Testis (tissue), 5 donors: ENCODE measurements at places on chromosomes 2 and 18.

DNA sequence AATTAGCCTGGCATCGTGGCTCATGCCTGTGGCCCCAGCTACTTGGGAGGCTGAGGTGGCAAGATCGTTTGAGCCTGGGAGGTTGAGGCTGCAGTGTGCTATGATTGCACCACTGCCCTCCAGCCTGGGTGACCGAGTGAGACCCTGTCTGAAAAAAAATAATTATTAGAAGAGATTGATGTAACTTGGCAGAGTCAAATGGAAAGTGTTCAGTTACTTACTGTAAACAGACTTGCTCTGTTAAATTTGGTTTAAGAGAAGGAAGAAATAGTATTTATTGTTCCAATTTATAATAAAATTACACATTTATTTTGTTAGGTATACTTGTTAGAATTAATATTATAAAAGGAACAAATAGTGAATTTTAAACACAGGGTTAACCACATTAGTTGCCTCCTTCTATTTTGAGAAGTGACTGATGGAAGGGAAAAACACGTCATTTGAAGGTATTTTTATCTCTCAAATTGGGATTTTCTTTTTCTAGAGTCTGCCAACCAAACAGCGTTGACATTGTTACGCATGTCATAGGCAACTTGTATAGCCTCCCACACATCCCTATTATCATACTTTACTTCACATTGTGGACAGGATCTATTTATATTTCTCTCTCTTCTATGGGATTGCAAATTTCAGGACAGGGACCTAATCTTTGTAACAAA is 118.8 kb upstream of the B3GNT2 start:
- no peak for DNase-seq
- H3K27me3 ChIP-seq = no peaks in the 10 kb centered on the region
- H3K4me1 ChIP-seq = no peaks in the 10 kb centered on the region

- no peaks in the 10 kb centered on the region for H3K36me3 ChIP-seq
- peak overlapping the region; percentile 47 for H3K27ac ChIP-seq
- H3K4me1 ChIP-seq = peaks cover 12% of the 10 kb centered on the region
- no peak overlapping the region for H3K4me3 ChIP-seq
Measured at GRCh38 chr18:74929110-74929509, 279.8 kb downstream of the PTGR3 start.

GRCh38 chr2:85245891-85246290 is 81.9 kb downstream of the TGOLN2 start:
- DNase-seq = no peak
- no peaks in the 10 kb centered on the region for H3K27me3 ChIP-seq
- H3K36me3 ChIP-seq = no peaks in the 10 kb centered on the region
- no peak overlapping the region for H3K27ac ChIP-seq
- H3K4me1 ChIP-seq = peaks cover 20% of the 10 kb centered on the region
- H3K4me3 ChIP-seq = no peak overlapping the region

DNA sequence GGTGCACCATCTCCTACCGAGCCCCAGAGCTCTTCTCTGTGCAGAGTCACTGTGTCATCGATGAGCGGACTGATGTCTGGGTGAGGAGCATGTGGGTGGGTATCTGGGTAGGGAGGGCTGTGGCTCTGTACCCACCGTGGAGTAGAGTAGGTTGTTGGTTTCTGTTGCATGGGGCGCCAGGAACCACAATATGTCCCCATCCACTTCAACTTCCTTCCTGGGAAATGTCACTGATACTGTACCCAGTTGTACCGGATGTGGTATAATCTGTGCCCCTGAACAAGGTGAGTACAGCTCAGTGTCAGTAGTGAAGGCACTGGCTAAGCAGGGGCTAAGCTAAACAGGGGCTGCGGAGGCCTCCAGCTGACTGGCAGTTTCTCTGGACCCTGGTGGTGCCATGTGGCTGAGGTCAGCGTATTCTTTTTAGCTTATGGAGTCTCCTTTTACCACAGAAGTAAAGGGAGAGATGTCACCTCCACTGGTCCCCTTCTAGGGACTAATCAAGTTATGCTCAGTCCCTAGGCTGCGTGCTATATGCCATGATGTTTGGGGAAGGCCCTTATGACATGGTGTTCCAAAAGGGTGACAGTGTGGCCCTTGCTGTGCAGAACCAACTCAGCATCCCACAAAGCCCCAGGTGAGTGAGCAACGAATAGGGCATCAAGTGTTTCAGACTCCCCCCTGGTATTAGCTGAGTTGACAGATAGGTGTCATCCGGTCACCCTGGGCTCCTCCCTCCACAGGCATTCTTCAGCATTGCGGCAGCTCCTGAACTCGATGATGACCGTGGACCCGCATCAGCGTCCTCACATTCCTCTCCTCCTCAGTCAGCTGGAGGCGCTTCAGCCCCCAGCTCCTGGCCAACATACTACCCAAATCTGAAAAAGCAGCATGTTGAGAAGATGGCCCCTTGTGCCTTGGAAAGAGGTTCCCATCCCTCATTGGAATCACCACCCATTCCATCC is 2.7 kb downstream of the STK16 start:
- H3K4me1 ChIP-seq = peaks cover 13% of the 10 kb centered on the region
- no peak overlapping the region for H3K4me3 ChIP-seq
- no peak for DNase-seq
- H3K27me3 ChIP-seq = no peaks in the 10 kb centered on the region

- H3K4me3 ChIP-seq = peak overlapping the region; percentile 86
- no peaks in the 10 kb centered on the region for H3K36me3 ChIP-seq
- DNase-seq = peak; percentile 48
- peak overlapping the region; percentile 97 for H3K27ac ChIP-seq
- H3K27me3 ChIP-seq = no peaks in the 10 kb centered on the region
Measured at GRCh38 chr2:112646102-112646719, 472 bp downstream of the SLC20A1 start.

DNA sequence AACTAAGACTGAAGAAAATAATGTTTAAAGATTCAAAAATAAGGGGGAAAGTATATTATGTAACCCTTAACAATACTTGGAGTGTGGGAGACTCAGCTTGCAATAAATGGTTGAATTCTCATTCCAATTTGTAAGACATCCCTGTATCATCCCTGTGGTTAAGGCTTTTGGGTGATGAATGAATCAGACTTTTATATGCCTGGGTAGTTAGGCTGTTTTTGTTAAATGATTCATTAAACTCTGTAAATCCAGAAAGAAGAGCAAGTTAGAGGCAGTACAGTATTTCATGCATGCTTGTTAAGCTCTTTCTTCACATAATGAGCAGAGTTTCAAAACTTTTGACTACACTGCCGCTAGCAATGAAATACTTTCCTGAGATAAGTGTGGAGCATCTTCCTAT is 948.8 kb downstream of the SOCS6 start:
- H3K36me3 ChIP-seq = no peaks in the 10 kb centered on the region
- H3K27ac ChIP-seq = no peak overlapping the region
- no peak overlapping the region for H3K4me3 ChIP-seq
- no peak for DNase-seq

DNA sequence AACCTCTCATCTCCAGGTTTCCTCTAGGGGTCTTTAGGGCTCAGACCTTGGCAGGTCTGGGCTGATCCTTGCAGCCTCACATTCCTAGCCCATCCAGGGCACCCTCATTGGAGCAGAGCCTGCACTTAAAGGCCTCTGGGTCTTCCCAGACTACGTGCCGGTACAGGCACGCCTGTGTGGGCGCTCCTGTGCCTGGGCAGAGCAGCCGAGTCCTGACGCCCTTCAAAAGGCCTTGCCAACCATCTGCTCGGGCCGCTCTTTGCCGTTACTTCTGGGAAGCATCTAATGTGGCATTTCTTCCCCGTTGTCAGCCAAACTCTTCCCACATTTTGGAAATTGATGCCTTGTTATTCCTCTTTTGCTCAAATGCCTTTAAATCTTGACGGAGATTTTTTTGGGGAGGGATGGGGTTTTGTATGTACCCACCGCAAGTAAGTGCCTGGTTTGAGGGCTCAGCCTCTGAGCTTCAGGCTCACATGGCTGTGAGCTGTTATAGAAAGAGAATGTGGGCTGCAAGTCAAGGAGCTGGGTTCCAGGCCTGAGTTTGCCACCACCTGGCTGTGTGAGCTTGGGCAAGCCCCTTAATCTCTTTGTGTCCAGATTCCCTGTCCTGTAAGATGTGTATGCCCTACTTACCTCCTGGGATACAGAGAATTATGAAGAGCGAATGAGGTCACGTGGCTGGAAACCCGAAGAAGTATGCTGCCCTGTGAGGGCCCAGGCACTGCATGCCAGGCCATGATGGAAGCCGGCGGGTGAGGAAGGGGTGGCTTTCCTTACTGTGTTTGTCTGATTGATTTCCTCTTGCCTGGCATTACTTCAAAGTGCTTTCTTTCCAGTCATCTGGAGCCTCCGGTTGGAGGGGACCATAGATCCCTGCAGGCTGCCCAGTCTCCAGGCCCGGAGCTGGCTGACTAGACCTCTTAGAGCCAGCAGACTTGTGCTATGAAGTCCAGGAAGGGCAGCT is 20.6 kb downstream of the EHD3 start:
- H3K36me3 ChIP-seq = no peaks in the 10 kb centered on the region
- H3K4me1 ChIP-seq = no peaks in the 10 kb centered on the region
- H3K27ac ChIP-seq = no peak overlapping the region
- no peak overlapping the region for H3K4me3 ChIP-seq
- H3K27me3 ChIP-seq = no peaks in the 10 kb centered on the region
- DNase-seq = no peak

GRCh38 chr2:55441280-55441892 is 21.7 kb upstream of the CCDC88A start:
- H3K27me3 ChIP-seq = no peaks in the 10 kb centered on the region
- no peak overlapping the region for H3K27ac ChIP-seq
- no peak overlapping the region for H3K4me3 ChIP-seq

- no peaks in the 10 kb centered on the region for H3K36me3 ChIP-seq
- H3K4me3 ChIP-seq = no peak overlapping the region
- no peaks in the 10 kb centered on the region for H3K27me3 ChIP-seq
- no peak overlapping the region for H3K27ac ChIP-seq
- no peak for DNase-seq
Measured at GRCh38 chr18:49050452-49050851, 99.7 kb upstream of the SMAD7 start.

- H3K27ac ChIP-seq = no peak overlapping the region
- no peaks in the 10 kb centered on the region for H3K27me3 ChIP-seq
- H3K4me3 ChIP-seq = no peak overlapping the region
- no peaks in the 10 kb centered on the region for H3K4me1 ChIP-seq
- DNase-seq = no peak
- no peaks in the 10 kb centered on the region for H3K36me3 ChIP-seq
Measured at GRCh38 chr2:17643031-17643615, 102.6 kb downstream of the VSNL1 start.

- H3K27ac ChIP-seq = no peak overlapping the region
- H3K4me1 ChIP-seq = no peaks in the 10 kb centered on the region
- no peaks in the 10 kb centered on the region for H3K36me3 ChIP-seq
- H3K4me3 ChIP-seq = no peak overlapping the region
- H3K27me3 ChIP-seq = no peaks in the 10 kb centered on the region
- no peak for DNase-seq
Measured at GRCh38 chr2:218172845-218173244, 6.1 kb upstream of the CXCR1 start.

GRCh38 chr2:1915196-1915595 is 170.9 kb upstream of the PXDN start:
- H3K36me3 ChIP-seq = no peaks in the 10 kb centered on the region
- DNase-seq = no peak
- no peak overlapping the region for H3K27ac ChIP-seq
- H3K4me1 ChIP-seq = no peaks in the 10 kb centered on the region
- no peak overlapping the region for H3K4me3 ChIP-seq
- H3K27me3 ChIP-seq = no peaks in the 10 kb centered on the region

DNA sequence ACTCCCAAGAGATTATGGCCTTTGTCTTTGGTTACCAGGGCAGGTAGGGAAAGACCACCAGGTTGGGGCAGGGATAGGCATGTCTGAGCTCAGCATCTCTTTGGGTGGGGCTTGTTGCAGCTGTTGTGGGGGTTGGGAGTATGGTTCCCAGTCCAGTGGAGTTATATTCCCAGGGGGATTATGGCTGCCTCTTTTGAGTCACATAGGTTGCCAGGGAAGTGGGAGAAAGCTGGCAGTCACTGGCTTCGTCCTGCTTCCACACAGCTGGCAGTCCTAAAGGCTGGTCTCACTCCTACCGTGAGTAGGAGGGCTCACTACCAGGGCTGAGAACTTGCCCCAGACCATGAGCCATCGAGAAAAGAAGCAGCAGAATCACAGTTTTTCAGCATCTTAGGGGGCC is 79.1 kb downstream of the LYPD6 start:
- H3K4me1 ChIP-seq = no peaks in the 10 kb centered on the region
- H3K27ac ChIP-seq = no peak overlapping the region
- H3K27me3 ChIP-seq = no peaks in the 10 kb centered on the region
- DNase-seq = no peak

GRCh38 chr2:108906403-108907077 is 82.5 kb downstream of the EDAR start:
- H3K36me3 ChIP-seq = no peaks in the 10 kb centered on the region
- H3K27me3 ChIP-seq = no peaks in the 10 kb centered on the region
- no peaks in the 10 kb centered on the region for H3K4me1 ChIP-seq
- no peak overlapping the region for H3K4me3 ChIP-seq
- DNase-seq = peak; percentile 5

DNA sequence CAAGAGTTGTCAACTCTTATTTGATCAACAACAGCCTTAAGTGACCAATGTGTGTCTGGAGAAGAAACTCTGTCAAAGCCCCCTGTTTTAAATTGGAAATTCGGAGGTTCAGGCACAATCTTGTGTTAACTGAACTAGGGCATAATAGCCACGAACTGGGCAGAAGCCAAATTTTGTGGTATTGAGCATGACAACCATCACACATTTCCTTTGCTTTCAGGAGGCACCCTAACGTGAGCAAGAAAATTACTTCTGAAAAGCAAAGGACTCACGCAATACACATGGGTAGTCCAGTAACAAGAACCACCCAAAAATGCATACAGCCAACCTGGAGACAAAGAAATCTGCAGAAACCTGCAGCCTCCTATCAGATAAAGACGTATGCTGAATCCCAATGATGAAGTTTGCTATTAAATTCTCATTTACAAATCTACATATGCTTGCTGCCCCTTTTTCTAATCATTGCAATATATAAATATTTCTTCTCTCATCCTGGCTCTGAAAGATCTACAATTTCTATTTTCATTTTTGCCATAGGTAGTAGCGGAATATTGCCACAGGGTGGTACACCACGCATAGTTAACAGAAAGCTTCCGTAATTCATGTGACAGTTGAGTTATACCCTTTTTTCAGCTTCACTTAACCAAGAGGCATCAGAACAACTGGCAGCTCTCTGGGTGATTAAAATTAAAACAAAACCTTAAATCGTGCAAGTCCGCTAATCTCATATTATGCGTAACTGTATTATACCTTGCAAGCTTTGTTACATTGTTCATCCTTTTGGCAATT is 495.8 kb downstream of the NRXN1 start:
- no peak overlapping the region for H3K4me3 ChIP-seq
- no peaks in the 10 kb centered on the region for H3K36me3 ChIP-seq
- DNase-seq = no peak
- no peaks in the 10 kb centered on the region for H3K27me3 ChIP-seq
- H3K27ac ChIP-seq = no peak overlapping the region

- no peaks in the 10 kb centered on the region for H3K27me3 ChIP-seq
- no peaks in the 10 kb centered on the region for H3K36me3 ChIP-seq
- peak overlapping the region; percentile 77 for H3K27ac ChIP-seq
- no peak for DNase-seq
- H3K4me3 ChIP-seq = no peak overlapping the region
- peaks cover 32% of the 10 kb centered on the region for H3K4me1 ChIP-seq
Measured at GRCh38 chr18:8800445-8800844, 95.1 kb downstream of the MTCL1 start.
